ENCODE measurements at places on chromosomes 6 and 20.

GRCh38 chr6:87066449-87067333 lies 28.2 kb downstream of the CGA start:
- DNase-seq = no peak

GRCh38 chr6:117263353-117263927 lies 1.9 kb upstream of the VGLL2 start:
- no peak for DNase-seq

- DNase-seq = no peak
Measured at GRCh38 chr20:46991168-46991567, 96.5 kb downstream of the EYA2 start.

DNA sequence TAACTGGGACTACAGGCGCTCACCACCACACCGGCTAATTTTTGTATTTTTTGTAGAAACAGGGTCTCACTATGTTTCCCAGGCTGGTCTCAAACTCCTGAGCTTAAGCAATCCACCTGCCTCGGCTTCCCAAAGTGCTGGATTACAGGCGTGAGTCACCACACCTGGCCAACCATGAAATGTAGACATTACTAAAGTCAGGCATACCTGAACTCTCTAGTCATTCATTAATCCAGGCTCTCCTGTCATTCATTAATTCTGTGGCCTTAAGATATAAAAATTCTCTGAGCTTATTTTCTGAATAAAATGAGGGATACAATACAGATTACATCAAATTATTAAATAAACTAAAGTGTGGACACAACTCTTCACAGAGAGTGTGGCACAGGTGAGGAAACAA lies 159.7 kb downstream of the GMDS start:
- DNase-seq = no peak

- DNase-seq = no peak
Measured at GRCh38 chr6:154112181-154112809, 73.3 kb downstream of the OPRM1 start.

GRCh38 chr20:49248301-49248700 lies 29.1 kb downstream of the DDX27 start:
- no peak for DNase-seq

DNA sequence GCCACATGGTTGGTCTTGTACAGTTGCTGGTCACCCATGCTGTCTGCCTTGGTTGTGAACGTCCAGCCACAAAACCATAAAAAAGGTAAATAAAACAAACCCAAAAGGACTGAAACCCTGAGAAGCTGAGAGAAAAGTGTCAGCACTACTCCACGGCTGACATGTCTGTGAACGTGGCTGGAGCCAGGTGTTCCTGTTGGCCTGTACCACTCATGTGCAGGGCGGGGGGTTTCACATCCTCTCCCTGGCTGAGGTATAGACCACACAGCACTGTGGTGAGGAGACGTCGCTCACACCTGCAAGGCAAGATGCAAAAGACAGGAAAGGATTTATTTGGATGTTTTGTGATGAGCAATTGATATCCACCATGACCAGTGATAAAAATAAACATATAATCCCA lies 51.9 kb upstream of the MRPS10 start:
- DNase-seq = no peak

DNA sequence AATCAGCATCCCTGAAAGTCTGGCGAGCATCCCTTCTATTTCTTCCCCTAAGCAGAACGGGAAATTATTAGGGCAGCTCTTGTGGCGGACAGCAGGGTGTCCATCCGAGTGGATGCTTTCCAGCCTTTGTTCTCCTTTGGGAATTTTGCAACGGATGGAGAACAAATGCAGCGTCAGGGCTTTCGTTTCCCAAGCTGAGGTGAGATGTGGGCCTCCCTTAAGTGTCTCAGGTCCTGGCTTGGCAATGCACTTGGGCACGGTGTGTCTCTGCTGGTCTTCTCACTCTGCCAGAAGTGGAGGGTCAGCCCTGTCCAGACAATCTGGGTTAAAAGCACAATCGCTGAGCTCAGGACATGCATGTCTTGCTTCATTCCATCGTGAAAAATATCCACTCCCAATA lies 43.5 kb downstream of the FOXA2 start:
- no peak for DNase-seq

GRCh38 chr20:58604128-58604881 lies 46.8 kb upstream of the STX16 start:
- DNase-seq = no peak

GRCh38 chr20:64167676-64168075 lies 3.4 kb downstream of the MYT1 start:
- DNase-seq = no peak

DNA sequence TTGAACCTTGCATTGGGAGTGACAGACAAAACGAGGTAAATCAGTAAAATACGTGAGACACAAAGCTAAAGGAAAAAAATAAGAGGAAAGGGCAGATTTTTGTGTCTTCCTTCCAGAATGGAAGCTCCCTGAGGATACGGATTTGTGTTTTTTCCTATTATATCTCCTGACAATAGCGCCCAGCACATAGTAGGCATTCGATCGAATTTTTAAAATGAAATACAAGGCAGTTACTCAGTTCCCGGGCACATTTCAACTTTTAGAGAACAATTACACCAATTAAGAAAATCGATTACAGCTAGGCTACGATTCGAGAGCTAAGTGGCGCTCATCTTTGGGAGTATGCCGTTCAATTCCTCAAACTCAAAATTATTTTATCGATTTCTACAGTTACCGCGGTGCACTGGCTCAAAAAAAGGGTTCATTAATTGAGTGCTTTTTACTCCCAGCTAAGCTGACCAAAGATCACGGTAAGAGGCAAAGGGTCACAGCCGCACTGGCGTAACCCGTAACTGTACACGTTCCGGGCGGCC lies 443 bp downstream of the RMND1 start:
- DNase-seq = no peak

GRCh38 chr6:115819506-115819905 lies 241.2 kb downstream of the FRK start:
- DNase-seq = no peak

GRCh38 chr6:6910734-6911295 lies 196.9 kb upstream of the RREB1 start:
- no peak for DNase-seq

DNA sequence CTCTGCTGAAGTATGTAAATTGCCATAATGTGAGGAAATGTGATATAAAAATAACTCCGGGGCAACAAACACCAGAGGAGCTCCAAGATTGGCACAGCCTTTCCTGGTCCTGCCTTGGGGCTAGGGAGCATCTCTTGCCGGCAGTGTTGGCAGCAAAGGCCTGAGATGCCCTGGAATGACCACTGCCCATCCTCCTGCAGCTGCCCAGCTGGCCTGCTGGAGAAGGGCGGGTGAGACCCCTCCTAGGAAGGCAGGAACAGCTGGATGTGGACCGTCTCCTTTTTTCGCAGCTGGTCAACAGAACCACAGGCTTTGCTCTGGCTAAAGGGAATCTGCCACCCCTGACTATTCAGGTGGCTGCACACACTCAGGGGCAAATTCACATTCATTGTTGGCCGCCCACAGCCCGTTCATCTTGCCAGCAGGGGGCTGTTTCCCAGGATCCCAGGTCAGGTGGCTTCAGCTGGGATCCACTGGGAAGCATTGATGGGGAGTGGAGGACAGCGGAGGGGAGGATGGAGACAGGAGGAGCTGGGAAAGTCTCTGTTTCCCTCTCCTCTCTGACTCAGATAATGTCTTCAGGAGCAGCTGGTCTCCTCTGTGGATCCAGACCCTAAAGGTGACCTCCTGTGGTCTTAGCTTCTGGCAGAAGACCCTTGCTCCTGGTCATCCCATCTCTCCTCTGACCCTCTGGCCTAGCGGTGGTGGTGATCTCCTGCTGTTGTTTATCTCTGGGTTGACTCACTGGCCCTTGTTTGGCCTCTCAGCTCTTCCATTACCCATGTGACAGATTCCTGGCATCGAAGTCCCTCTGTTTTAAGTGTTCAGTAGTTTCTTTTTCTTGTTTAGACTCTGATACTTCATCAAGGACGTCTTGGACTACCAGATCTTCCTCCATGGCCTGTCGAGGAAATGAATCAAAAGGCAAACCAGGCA lies 336.7 kb downstream of the DHX35 start:
- DNase-seq = no peak

GRCh38 chr6:63844287-63844686 lies 208.7 kb downstream of the PHF3 start:
- no peak for DNase-seq

DNA sequence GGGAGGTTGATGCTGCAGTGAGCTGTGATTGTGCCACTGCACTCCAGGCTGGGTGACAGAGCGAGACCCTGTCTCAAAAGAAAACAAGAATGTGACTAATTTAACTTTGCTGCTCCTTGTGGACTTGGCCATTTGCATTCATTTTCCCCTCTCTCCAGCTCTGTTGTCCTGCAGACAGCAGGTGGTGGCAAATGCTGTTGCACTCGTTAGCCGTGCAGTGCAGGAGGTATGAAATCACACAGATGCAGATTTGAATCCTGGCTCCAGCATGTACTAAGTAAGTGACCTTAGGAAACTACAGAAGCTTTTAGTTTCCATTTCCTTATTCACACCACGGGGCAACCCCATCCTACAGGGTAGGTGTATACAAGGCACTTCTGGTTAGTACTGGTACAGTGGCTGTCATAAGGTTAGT lies 9.6 kb upstream of the BEND3 start:
- no peak for DNase-seq

DNA sequence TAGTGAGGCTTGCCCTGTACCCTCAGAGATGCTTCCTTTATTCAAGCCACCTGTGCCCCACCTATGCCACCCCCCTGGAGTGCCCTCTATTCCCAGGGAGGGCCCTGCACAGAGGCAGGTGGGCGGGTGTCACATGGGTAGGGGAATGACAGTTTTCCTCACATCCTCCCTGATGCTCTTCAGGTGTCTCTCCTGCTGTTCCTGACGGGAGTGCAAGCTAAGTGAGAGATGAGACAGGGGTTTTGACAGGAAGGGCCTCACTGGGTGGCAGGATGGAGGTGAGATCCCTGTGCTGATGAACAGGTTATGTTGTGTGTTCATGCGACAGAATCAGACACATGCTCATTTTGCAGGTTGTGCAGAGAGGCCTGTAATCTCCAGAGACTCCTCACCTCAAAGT lies 164.1 kb upstream of the CHD6 start:
- DNase-seq = no peak

GRCh38 chr20:5863040-5863833 lies 87.1 kb downstream of the TRMT6 start:
- DNase-seq = no peak

DNA sequence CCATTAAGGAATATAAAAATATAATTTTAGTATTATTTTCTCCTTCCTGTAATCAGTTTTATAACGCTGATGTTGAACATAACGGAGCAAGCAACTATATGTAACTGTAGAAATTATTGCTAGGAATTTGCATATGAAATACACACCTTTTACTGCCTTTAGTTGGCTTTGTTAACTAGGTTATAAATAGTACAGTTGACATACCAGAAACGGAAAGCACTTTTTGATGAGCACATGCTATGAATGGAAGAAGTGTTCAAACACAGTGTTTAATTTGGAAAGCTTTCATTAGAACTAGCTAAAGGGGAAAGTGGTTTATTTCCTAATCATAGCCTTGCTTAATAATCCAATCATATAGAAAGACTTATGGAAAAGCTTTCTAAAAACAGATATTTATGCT lies 25.3 kb upstream of the BEND3 start:
- DNase-seq = no peak

DNA sequence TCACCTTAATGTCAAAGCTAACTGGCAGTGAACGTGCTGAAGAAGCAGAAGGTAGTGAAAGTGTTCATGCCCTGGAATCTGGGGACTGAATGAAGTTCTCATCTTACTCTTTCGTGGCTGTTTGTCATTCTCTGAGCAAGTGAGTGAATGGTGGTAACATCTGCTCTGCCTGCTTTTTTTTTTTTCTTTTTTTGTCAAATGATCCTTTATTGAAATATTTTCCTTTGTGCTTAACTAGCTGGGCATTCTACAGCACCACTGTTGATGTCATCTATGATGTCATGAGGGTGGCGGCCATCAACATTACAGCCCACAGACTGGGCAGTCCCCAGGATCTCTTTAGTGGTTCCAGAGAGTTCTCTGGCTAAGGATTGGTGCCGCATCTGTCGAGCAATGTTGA lies 65.2 kb downstream of the RIN2 start:
- no peak for DNase-seq

DNA sequence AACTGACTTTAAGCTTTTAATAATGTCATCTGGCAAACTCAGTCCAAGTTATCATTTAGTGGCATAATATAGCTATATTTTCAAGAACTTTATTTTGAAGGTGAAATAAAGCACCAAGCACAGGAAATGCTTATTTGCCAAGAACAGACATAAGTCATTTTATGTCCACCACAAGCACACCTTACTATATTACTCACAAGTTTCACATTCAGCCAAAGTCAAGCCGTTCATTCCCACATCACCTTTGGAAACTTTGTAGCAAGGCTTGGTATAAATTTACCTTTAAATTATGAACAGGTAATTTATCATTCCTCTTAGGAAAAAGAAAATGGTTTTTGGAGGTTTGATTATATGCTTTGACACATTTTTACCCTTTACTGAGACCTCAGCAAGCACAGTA lies 236.8 kb upstream of the FKBP1C start:
- no peak for DNase-seq

DNA sequence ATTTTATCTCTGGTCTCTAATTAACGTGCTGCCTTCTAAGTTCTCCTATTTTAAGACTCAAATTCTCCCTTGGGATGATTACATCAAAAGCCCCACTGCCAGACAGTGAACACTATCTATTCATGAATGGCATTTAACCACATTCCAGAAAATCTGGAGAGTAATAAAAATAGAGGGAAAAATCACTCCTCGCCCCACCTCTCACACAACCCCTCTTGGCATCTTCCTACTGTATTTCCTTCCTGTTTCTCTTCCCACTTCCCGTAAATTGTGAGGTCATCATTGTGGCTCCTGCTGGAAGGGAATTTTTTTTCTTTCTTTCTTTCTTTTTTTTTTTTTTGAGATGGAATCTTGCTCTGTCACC lies 31.5 kb downstream of the RAB44 start:
- DNase-seq = no peak

GRCh38 chr6:169169375-169169774 lies 84.3 kb downstream of the THBS2 start:
- no peak for DNase-seq

DNA sequence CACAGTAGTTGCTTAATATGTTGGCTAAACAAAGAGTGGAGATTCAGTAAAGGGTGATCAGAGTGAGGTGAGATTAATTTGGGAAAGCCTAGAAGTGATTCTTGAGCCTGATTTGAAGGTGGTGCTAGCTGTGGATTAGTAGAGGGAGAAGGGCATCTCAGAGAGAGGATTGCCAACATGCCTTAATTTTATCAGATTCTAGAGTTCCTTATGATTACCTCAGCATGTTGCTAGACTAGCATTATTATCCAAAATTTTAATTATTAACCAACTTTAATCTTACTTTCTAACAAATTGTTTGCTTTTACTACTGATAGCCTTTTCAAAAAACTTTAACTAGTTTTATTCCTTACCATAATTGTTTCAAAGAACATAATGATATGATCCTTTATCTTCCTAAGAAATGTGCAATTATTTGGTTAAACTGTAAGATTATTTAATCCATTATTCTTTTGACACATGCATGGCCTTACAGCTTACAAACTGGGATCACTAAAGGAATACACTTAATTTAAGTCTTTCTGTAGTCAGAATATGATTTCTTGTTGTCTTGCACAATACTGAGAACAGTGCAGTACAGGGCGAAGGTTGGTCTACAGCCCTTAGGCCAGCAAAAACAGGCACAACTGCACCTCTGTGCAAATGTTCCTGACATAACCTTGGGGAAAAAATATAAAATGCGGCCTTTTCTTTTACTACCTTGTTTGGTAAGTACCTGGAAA lies 88.9 kb downstream of the SLC16A10 start:
- DNase-seq = no peak

Measured in GOT3 (cell line).